Activated CD8-positive, alpha-beta memory T cell treated with anti-CD3 and anti-CD28 coated beads for 4 hours (primary cell): ENCODE measurements at places on chromosomes 3 and 15.
A peak's percentile ranks its signal among the peaks of the same experiment; 100 is the strongest.

DNA sequence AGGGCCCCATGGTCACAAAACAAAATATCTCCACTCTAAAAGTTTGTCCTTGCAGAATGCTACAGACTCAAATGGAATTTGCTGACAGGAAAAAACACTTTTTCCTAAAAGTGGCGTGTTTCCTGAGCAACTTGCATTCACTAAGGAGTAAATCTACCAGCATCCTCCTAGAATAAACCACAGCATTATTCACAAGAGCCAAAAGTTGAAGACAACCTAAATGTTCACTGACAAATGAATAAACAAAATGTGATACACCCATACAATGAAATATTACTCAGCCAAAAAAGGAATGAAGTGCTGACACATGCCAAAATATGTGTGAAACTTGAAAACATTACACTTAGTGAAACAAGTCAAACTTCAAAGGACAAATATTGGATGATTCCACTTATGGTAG, 28.9 kb downstream of the ITGB5 start:
- no peak for DNase-seq

DNA sequence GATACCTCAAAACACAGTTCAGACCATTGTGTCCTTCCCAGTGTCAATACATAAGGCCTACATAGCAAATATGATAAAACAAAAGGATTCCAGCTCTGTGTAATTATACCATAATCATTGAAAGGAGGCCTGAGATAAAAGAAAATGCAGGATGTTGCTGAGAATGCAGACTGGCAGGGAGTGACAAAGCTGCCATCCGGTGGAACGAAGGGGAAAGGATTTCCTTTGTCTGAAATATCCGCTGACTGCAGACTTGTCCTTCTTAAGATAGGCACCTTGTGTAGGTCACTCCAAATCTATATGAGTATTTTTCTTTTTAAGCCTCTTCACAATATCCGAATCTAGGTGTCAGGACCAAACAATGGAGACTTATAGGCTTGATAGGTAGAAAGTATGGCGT, 108.0 kb downstream of the KCNH8 start:
- DNase-seq = no peak

DNA sequence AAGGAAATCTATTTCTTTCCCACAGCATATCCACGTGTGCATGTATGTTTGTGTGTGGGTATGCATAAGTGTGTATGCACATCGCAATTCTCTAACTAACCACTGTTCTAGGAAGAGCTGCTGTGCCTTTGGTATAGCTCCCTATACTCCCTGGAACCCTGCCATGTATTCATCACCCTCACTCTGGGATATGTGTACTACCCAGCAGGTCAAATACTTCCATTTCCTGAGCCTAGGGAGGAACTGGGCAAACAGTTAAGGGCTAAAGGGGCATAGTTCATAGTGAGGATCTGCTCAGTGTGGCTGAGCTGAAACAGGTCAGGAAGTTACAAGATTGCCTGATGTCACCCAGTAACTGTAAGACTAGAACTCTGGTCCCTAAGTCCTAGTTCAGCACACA, 260.4 kb downstream of the RPLP1 start:
- DNase-seq = no peak

DNA sequence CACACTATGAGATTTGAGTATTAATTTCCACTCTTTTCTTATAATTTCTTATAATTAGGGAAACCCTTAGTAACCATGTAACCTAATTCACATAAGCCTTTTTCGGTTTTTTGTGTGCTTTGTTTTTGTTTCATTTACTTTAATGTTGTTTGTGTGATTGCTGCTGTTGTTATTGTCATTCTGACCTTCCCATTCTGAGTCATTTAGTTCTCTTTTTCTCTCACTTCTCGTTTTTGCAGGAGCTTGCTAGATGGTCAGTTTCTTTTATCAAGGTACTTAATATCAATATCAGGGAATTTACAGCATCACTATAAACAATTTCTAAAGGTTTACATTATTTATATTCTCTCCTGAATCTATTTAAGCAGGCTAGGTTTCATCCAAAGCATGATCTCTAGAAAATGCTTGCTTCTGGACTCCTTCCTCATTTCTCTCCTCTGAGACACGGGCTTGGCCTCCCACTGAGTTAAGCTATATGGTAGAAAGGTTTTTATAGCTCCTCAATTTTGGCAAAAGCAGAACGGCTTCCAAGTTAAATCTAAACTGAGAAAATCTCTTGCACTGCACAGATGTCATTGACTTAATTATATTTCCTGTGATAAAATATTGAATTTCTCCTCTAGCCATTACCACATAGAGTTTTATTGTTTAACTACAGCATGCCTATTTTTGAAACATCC, 534.2 kb downstream of the NSUN3 start:
- DNase-seq = no peak

DNA sequence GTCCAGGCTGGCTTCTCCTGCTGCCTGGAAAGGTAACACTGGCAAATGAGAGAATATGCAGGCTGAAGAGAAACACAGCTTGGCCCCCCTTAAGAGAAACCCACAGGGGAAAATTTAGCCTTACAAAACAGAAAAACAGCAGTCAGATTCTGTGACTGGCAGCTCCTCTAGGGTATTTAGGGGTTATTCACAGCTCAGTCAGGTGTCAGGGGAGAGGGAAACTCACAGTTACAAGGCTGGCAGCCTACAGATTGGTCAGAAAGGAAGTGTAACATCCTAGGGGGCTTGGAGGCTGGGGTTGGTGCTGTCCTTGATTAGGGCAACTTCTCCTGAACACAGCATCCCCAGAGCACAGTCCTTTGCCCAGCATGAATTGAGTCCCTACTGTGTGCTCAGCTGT, 81.4 kb downstream of the SEMA5B start:
- no peak for DNase-seq

- no peak for DNase-seq
Observed at GRCh38 chr15:95698951-95699350, 631.5 kb upstream of the NR2F2 start.

DNA sequence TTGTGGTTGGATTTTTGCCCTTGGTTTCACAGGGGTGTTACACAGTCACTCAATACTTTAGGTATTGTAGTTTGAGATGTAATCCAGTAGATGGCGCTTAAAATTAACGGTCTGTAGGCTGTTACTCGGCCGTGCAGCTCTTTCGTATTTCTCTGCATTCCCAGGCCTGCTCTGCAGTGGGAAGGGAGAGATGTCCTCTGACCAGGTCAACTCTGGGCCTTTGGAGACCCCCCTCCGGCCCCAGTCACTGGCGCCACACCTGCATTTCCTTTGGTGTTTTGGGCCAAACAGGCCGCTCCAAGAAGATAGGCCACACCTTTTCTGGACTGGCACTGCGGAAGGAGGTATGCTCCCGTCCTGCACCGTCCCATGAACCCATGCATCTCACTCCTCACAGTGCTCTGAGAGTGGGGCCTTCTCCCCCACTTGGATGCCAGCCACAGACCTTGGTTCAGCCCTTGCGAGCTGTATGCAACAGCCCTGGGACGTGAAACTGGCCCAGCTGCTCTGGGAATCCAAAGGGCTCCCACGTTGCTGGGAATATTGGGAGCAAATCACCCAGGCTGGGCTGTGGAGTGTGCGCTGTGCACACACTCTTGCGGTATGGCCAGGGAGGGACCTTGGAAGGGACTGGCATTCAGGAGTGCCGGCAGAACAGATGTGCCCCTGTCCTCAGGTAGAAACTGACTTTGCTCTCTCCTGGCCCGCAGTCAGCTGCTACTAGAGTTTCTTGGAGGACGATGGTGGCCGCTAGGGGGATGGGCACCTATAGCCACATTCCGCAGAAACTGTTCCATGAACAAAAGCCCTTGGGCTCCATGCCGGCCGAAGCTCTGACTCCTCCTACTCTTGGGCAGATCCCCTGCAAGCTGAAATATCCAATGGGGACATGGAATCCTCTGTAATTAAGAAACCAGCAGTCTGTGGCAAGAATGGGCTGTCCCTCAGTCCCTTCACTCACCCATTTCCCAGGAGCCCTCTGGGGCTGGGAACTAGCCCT, 410.5 kb upstream of the CADM2 start:
- no peak for DNase-seq

DNA sequence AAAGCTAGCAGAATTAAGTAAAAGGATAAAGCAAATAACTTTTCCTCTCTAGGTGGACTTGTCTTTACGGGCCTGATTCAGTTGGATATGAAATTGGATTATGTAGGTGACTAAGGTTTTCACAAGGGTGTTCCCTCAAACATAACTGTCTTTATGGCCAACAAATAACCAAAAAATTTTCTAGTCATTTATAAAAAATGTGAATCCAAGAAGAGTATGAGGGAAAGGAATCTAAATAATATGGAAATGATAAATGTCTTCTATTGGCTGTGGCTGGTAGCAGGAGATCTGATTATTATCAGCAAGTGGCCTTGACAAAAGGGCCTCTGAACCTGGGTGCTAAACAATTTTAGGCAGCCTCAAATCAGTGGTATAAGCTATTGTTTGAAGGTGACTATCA, 594.0 kb upstream of the UBE2E2 start:
- DNase-seq = no peak

DNA sequence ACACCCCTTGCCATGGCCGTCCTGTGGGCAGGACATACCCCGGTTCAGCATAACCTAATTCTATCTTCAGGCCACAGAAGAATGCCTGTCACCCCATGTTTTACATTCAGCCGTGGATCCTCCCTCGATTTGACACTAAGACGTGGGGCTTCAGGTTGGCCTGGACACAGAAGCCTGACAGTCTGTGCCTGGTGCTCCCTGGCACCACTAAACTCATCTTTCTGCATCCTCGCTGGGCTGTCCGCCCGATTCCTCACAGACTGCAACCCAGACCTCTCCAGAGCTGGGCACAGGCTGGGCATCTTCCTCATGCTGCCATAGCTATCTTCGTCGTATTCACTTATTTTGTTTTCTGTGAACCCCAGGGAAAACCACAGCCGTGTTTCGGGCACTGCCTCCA, 117.8 kb upstream of the IQSEC1 start:
- DNase-seq = no peak

DNA sequence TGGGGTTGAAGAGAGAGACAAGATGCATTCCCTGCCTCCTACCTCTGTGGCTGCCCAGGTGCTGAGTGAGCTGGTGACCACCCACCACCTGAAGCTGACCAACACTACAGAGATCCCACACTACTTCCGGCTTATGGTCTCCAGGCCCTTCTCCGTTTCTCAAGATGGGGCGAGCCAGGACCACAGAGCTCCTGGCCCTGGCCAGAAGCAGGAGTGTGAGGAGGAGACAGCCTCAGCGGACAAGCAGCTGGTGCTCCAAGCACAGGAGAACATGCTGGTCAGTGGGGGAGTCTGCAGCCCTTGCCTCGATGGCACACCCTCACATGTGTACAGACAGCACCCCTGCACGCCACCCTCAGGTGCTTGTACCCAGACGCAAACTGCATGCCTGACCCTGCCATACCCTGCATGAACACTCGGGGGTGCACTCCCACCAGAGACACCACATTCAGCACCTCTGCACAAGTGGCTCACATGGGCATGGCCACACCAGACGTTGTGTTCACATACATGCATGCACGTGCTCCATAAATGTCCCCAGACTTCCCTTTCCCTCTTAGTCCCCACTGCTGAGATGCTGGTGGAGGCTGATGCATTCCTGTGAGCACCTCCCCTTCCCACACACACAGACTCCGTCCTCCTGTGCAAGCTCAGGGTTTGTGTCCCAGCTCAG, 19.0 kb downstream of the ACAA1 start:
- peak; percentile 49 for DNase-seq

DNA sequence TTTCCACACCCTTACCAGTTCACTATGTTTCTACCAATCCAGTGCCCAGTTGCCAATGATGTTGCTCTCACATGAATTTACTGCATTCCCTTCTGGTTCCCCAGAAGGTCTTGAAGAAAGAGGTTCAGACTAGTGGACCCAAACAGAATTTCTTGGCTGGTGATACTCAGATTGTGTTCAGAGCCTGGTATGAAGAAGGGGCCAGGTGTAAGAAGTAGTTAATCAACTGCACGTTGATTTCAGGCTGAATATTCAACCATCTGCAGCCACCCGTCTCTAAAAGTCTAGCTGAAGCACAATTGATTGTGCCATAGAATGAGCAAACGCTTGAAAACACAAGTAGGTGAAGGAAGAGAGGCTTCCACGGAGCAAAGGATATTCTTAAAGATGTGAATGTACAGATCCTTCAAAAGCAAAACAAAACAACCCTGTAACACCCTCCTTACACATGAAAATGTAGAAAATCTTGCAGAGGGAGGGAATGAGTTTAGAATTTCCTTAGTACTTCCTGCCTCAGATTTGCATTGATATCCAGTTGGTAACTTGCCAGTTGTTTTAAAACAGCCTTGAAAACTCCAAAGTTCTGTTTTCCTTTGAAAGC, 4.7 kb downstream of the RBMS3 start:
- DNase-seq = no peak

GRCh38 chr3:135106445-135106844, 311.4 kb downstream of the EPHB1 start:
- no peak for DNase-seq

DNA sequence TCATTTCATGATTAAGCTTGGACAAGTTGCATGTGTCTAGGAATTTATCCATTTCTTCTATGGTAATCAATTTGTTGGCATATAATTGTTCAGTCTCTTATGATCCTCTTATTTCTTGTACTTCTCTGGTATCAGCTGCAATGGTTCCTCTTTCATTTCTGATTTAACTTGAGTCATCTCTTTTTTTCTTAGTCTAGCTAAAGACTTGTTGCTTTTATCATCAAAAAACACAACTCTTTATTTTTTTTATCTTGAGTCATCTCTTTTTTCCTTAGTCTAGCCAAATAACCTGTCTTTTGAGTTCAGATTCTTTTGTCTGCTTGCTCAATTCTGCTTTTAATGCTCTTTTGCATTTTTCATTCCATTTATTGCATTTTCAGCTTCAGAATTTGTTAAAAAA, 37.3 kb downstream of the UBE3A start:
- no peak for DNase-seq

GRCh38 chr3:31680072-31680870, 147.5 kb downstream of the STT3B start:
- no peak for DNase-seq

DNA sequence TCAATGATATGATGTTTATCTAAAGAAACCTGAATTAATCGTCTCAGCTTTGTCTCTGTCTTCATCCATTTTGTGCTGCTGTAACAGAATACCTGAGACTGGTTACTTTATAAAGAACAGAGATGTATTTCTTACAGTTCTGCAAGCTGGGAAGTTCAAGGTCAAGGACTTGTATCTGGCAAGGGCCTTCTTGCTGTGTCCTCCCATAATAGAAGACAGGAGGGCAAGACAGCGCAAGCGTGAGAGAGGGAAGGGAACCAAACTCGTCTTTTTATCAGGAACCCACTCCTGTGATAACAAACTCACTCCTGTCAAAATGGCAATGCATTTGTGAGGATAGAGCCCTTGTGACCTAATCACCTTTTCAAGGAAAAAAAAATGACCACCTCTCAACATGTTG, 131.5 kb downstream of the GHSR start:
- DNase-seq = no peak

- no peak for DNase-seq
Observed at GRCh38 chr3:183769453-183769852, 55.9 kb downstream of the MAP6D1 start.

- DNase-seq = no peak
Observed at GRCh38 chr15:73870700-73871408, 2.5 kb upstream of the TBC1D21 start.

GRCh38 chr15:40428185-40428584, 12.6 kb upstream of the BAHD1 start:
- no peak for DNase-seq
